Substantia nigra (tissue), 51 donors: ENCODE measurements at places on chromosomes 1 and 21.

- DNase-seq = no peak
These were observed 19.2 kb downstream of the OLFML2B start for GRCh38 chr1:162004441-162004950.

DNA sequence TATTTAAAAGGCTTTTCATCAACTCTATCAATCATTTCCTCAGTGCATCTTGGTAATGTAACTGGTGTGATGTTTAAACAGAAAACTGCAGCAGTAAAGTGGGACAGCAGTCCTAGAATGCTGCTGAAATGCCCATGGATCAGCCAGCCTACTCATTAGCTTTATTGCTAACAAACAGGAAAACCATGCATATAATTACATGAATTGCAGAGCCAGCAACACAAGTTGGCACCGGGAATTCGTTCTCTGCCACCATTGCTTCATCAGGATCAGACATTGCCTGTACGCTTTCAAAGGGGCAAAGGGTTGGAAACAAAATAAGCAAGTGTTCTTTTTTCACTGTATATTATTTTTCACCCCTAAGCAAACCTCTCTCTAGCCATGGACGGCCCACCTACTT is 276.2 kb upstream of the LRRC7 start:
- DNase-seq = no peak

- DNase-seq = no peak
These were observed 48.8 kb downstream of the NID1 start for GRCh38 chr1:236016083-236016482.

- no peak for DNase-seq
These were observed 15.5 kb downstream of the IBA57 start for GRCh38 chr1:228180959-228181644.

DNA sequence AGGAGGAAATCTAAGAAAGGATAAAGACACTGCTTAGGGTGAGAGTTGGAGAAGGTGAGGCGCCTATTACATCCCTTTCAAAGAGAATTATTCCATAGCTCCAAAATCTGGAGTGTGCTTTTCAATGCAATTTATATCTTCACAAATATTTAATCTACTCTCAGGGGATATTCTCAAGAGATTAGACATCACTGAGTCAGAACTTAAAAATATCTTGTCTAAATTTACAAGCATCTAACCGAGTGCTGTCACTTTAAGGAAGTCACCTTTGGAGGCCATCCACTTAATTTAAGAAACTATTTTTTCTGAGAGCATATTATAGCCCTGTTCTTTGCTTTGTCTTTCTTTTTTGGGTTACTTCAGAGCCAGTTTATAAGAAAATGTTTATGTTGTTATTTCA is 134.6 kb downstream of the TNFSF18 start:
- no peak for DNase-seq

GRCh38 chr1:116553386-116554115 is 17.3 kb downstream of the CD58 start:
- no peak for DNase-seq

GRCh38 chr1:12460911-12461621 is 156.9 kb downstream of the DHRS3 start:
- no peak for DNase-seq

DNA sequence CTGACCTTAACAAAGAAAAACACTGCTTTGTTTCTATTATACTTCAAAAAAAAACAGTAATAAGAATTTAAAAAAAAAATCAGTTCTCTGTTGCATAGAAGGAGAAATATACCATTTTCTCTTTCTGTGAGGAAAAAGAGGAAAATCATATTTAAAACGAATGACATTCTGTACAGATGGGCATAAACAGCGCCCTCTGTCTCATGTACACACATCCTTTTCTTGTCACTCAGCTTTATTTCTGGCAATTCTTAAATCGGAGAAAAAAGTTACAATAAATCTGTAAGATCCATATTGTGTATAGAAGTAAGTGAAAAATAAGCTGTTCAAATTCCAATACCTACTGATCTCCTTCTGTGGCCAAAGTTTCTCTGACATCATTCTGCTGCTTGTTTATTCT is 245.4 kb downstream of the SMYD3 start:
- no peak for DNase-seq

- no peak for DNase-seq
These were observed 25.6 kb downstream of the CD244 start for GRCh38 chr1:160836981-160837557.

DNA sequence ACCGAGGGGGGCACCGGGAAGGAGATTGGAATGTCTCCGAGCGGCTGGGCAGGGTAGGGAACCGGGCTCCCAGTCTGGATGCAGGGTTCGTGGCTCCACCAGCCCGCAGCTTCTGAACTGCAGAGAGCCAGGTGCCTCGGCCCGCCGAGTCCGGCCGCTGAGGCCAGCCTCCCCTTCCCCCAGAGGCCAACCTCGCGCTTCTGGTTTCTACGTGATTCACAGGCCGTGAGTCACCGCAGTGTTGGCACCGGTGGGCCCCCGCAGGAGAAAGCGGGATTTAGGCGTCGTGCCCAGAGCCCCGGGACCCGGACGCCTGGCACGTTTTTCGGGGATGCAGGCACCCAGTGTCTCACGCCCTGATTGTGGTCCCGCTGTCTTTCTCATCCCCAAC is 458 bp downstream of the CRABP2 start:
- DNase-seq = no peak

DNA sequence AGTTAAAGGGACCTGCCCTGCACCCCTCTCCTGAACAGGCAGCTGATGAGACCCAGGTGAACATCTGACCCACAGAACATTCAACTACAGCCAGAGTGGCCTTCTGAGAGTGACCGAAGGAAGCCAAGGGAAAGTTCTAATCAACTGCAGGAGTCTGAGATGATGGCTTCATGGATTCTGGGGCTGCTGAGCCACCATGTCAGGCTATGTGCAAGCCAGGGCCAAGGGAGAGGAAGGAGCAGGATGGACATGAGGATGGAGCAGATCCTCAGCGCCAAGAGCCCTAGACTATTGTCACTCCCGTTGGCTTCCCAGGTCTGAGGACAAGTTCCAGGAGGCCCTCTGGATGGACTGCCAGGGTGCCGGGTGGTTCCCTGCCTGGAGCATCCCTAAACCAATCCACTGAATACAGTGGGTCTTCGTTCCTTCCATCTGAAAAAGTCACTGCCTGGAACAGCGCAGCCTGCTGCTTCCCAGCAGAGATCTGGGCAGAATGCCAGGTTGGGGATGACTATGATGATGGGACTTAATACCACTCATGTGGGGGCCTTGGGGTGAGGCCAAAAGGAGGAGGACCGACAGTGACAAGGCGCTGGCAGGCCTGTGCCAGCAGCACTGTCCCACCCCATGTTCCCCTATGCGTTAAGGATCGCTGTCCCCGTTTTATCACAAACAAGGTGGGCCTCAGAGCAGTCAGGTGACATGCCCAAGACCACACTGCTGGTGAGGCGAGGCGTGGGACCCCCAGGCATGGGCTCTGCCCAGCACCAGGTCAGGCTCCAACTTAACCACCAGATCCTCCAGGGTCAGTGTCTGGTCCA is 19.8 kb downstream of the SPOCD1 start:
- DNase-seq = peak; percentile 32

- DNase-seq = no peak
These were observed at the start of gene HUNK for GRCh38 chr21:31872452-31873274. Gene HUNK, plus strand, starts transcription at chr21:31873020. Its CDS starts 655 bp downstream, at chr21:31873675.

DNA sequence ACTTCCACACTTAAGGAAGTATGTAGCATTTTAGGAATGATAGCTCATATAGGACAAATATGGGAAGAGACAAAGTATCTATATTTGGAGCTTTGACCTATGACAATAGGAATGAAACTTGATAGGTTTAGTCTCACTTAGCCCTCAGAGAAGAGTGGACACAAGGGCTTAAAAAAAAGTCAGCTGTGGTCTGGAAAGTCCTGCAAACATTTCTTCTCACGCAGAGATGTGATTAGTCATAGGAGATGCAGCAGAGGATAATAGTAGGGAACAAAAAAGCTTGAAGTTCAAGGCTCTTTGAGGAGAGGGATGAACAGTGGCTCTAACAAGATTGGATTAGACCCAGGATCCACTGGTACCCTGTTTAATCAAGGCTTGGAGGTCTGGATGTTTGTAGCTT is 14.8 kb upstream of the RNF220 start:
- no peak for DNase-seq

- no peak for DNase-seq
These were observed 123.9 kb upstream of the PPP2R5A start for GRCh38 chr1:212161231-212161781.

GRCh38 chr1:247840818-247841217 is 878 bp downstream of the OR11L1 start:
- no peak for DNase-seq

DNA sequence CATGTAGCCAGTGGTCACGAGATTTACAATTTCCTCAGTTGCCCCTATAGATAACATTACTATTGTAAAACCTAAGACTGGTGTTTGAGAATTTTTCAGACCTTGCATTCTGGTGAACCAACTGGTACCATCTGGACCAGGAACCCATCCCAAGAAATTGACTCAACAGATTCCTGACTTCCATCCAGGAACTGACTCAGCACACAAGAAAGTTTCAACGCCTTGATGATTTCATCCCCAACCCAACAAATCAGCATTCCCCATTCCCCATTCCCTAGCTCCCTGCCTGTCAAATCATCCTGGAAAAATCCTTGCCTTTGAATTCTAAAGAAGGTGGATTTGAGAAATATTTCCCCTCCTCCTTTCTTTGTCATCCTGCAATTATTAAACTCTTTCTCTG is 529.8 kb upstream of the PRMT6 start:
- no peak for DNase-seq

GRCh38 chr1:34682452-34683223 is 72.2 kb upstream of the GJB5 start:
- DNase-seq = no peak
